NCI-H1092 (cell line): ENCODE measurements at places on chromosomes 4 and X.

DNA sequence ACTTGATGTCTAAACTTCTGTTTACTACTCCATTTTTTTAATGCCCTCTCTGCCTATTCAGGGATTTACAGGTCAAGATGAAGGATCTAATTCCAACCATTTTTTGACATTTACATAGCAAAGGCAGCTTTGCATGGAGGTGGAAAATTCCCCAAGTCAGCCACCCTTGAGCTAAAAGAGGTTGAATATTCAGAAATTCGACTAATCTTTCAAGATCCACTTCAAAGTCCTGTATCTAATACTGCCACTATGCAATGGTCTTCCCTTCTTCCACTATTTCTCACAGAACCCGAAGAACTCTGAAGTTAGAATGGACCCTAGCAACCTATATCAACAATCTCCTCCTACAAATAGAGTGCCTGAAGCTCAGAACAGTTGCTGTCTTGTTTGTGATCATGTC, 21.6 kb downstream of the CFAP97 start:
- no peak for DNase-seq

DNA sequence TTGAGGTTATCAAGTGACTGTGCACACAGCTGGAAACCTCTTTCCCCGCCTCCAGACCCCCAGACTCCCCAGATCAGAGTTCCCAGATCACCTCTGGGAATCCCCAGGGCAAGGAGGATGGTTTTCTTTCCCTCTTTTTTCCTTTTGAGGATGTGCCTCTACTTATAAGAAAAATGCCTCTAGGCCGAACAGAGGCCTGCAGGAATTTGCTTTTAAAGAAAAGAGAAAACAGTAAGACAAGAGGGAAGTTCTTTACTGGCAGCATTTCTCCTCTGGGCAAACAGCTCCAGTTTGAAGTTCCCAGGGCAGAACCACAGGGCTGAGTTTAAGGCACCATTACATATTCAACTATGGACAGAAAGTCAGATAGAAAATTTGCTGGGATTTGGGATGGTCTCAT, 837.9 kb upstream of the LCORL start:
- no peak for DNase-seq

GRCh38 chr4:144181391-144181790, 40.9 kb upstream of the GYPA start:
- DNase-seq = no peak

- DNase-seq = no peak
These were observed 43.7 kb upstream of the MED14 start for GRCh38 chrX:40778861-40779575.

GRCh38 chr4:137307806-137308205, 224.5 kb downstream of the PCDH18 start:
- DNase-seq = no peak

DNA sequence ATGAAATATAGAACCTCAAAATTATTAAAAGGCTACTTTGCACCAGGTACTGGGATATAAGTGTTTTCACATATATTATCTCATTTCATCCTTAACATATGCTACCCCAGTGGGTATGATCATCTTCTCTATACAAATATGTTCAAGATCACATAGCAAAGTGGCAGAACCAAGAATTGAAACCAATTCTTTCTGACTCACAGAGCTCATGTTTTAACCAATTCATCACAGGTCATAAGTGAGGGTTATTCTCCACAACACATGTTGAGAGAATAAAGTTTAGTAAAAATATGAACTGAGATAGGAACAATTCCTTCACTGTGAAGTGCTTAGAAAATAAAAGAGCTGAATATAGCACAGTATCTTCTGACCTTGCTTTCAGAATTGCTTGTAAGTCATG, 442.9 kb upstream of the RASGEF1B start:
- DNase-seq = no peak

GRCh38 chrX:47902161-47902560, 65.5 kb downstream of the ZNF81 start:
- DNase-seq = no peak

- DNase-seq = no peak
These were observed 120.4 kb downstream of the PCDH7 start for GRCh38 chr4:30840571-30840970.

DNA sequence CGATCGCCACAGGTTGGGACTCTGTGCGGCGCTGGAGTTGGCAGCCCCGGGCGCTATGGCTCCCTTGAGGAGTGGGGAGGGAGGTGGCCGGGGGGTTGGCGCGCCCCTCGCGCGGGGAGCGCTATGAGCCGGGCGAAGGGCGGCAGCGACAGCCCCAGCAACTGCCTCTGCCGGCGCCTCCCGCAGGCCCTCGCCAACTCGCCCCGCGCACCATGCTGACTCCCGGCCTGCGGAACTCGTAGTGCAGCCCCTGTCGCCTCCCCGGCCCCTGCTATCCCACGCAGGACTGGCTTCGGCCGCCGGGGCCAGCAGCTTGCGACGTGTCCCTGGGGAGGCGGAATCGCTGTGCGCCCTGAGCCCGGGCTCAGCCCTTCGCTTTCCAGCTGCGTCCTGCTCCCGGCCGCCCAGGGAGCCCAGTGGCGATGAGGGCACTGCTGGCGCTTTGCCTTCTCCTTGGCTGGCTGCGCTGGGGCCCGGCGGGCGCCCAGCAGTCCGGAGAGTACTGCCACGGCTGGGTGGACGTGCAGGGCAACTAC, 415 bp downstream of the SHISA3 start:
- DNase-seq = no peak
